ENCODE measurements at places on chromosomes 4 and X.

GRCh38 chrX:72069350-72070160 is 62.2 kb downstream of the RTL5 start:
- DNase-seq = no peak

DNA sequence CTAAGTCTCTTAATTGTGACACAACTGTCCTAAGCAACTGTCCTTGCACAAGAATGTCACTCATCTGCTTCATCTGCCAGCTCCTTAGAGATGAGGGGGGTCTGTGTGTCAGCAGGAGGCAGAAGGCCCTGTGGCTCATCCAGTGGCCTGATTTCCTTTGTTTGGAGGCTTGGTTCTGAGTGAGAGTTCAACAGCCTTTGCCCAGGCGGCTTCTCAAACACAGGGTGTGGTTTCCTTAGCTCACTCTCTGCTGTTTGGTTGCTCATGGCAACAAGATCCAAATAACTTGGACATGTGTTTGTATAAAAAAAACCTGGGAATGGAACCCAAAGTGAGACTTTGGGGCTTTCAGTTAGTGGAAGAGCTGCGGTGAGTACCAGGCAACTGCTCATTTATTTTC is 46.6 kb downstream of the MAP7D3 start:
- peak; percentile 20 for DNase-seq

GRCh38 chr4:20422398-20422797 is 170.7 kb downstream of the SLIT2 start:
- peak; percentile 44 for DNase-seq

DNA sequence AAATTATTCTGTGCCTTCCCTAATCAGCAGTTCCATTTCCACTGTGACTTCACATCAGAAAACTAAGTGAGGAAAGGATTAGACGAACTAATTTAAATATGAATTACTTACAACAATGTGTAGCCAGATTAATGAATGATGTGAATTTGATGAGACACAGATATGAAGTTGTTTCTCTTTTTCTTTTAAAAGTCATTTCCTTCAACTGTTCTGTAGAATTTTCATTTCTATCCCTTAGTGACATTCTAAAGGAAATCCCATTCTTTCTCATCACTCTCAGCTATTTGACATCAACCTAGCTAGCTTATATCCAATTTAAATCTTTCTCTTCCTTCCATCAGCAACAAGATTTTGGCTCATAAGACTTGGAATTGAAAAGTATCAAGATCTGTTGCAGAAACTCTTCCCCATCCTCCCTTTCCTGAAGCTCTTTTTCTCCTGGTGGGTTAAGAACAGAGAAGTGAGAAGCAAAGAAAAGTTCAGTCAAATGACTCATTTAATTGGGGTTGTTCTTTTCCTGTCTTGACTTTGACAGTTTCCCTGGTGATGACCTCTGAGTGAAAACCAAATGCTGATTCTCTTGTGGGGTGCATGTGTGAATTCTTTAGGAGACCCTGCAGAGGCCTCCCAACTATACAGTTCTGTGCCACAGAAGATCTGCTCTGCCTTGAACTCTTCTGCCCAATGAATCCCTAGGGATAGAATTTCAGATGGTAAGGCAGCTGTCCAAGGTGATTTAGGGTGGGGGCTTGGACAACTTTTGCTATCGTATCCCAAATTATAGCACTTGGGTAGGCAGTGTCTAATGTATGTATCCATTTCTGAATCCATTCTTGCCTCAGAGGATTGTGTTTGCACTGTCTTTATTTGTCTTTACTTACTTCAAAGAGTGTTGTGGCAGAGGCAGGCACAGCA is 232.5 kb upstream of the GPRIN3 start:
- DNase-seq = no peak

DNA sequence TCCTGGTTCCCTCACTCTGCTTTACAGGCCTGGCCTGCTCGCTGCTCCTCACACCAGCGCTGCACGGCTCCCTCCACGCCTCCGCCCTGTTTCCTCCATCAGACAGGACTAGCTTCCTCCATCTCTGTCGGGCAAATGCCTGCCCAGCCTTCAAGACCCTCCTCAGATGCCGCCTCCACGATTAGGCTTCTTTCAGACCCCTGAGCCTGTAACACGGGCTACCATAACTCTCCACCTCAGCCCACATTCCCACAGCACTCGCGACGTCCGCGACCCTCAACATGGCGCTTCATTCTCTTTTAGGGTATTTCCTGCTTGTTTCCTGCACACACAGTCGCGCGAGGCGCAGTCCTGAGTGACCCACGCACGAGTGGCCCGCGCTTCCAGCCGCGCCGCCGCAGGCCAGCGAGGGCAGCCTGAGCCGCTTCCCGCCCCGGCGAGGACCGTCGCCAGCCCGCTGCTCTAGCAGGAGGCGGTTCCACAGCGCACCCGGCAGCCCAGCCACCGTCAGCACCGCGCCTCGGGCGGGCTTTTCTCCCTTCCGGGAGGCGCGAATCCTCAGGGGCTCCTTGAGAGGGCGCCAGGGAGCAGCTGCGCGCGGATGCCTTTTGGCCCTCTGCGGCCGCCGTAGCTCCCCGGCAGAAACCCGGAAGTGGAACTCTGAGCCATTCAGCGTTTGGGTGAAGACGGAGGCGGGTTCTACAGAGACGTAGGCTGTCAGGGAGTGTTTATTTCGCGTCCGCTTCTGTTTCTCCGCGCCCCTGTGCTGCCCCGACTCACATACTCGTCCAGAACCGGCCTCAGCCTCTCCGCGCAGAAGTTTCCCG is at the start of gene FRG1:
Gene FRG1, plus strand, starts transcription at position 695 of the 827 bp plus-strand sequence. CDS start 138 bp downstream, outside the sequence.
- peak; percentile 97 for DNase-seq

DNA sequence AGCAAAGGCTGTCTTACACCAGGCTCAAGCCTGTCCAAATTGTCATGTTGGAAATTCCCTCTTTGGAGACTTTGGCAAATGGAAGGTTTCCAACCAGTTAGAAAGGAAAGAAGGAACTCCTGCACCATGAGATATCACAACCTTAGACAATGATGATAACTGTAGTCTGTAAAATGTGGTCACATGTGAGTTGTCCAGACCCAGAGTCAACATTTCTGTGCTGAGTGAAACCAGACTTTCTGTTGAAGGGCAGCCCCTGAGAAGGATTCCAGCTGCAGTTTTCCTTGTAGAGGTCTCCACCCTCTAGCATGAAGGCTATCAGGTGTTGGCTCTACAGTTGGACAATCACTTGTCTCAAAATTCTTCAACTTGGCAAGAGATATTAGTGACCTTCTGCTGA is 82.4 kb downstream of the SOX3 start:
- no peak for DNase-seq

- peak; percentile 9 for DNase-seq
These were observed 9.9 kb downstream of the ARHGAP36 start for GRCh38 chrX:131067846-131068745.

DNA sequence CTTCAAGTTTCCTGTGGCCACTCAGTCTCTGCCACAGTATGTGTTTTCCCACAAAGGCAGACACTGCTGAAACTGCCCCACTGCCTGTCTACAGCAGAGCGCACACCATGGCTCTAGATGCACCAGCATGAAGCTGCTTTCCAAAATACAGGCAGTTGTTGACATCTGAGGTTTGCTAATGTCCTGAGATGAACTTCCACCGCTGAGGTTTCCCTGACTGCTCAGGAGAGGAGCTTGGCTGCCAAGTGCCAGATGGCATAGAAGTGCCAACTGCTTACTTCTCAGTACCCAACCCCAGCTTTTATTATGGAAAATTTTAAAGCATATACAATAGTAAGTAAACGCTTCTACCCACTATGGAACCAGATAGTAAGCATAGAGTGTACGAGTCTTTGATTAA is 61.0 kb upstream of the EXOC1L start:
- no peak for DNase-seq

GRCh38 chr4:170089274-170089667 is 485 bp downstream of the AADAT start:
- DNase-seq = no peak

- no peak for DNase-seq
These were observed 2429.7 kb downstream of the PCDH7 start for GRCh38 chr4:33149658-33150524.

DNA sequence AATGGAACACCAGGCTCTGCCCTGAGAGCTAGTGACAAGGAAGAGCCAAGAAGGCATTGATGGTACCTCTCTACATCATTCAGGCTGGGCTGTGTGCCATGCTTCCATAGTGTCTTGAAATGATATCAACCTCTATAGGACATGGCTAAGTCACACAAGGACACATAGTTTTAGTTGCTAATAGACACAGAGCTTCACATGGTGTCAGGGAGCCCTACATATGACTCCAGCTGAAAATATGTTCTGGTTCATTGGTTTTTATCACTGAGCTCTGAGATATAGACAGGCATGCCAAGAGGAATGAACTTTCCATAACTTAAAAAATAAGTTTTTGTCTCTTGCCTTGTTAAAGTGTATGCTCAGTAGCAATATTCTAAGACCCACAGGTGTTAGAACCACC is 72.1 kb upstream of the PRKG2 start:
- no peak for DNase-seq

- no peak for DNase-seq
These were observed 43.3 kb upstream of the PRDM8 start for GRCh38 chr4:80153874-80154544.

DNA sequence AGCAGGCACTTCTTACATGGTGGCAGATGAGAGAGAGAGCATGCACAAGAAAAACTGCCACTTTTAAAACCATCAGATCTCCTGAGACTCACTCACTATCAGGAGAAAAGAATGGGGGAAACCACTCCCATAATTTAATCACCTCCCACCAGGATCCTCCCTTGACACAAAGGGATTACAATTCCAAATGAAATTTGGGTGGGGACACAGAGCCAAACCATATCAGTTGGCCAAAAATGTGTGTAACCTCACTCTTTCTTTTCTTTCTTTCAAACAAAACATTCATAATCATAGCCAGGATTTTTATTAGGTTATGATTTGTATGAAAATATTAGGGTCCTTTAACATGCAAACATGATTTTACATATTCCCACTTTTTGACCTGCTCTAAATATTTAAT is 222.1 kb downstream of the PCDH18 start:
- no peak for DNase-seq

DNA sequence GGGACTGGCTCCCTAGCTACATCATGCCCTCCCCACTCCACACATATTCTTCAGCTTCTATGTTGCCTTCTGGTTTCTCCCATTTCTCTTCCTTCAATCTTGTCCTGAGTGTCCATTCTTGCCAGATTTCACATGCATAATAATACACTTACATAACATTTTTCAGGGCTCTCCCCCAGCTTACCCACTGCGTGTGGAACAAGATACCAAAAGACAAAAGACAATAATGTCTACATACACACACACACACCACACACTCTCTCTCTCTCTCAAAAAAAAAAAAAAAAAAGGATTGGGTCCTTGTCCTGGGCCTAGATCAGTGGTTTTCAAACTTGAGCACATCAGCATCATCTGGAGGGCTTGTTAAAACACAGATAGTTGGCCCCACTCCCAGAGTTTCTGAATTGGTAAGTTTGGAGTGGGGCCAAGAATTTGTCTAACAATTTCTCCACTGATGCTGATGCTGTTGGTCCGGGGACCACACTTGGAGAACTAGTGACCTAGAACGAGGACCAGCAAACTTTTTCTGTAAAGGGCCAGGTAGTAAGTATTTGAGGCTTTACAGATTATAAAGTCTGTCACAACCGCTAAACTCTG is 6.5 kb upstream of the SMARCA1 start:
- no peak for DNase-seq

GRCh38 chr4:48032721-48033120 is 16.1 kb downstream of the NIPAL1 start:
- no peak for DNase-seq

DNA sequence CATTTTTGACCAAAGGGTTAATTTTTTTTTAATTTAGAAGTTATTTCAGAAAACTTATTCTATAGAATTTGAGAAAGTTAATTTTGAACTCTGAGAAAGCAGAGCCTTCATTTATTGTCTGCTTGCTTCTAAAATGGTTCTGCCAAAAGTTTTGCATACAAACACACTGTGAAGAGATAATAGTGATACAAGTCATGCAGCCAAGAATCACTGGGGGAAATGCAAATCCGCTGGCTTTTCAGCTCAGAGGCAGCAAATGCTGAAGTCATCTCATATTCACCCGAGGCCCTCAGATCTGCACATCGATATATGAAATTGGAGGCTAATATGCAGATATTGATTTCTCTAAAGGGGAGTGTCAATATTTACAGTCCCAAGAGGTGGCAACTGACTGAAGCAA is 186.2 kb downstream of the KIT start:
- DNase-seq = no peak

GRCh38 chr4:48065587-48066052 is 49.0 kb downstream of the NIPAL1 start:
- DNase-seq = peak; percentile 20

DNA sequence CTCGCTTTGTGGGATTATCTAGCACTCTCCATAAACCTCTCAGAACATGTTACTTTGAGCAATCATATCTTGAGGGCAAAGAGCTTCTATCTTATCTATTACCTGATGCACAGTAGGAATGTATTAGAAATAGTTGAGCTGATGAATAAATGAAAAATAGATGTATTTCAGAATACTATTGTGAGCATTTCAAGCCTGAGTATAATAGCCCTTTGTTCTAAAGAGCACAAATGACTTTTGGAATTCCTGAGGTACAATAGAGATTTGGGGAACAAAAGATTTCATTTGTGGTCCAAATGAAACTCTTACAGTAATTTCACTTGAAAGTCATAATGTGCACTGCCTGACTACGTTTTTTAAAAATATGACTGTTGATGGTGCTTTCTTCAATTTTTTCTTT is 159.5 kb downstream of the UGT8 start:
- no peak for DNase-seq

DNA sequence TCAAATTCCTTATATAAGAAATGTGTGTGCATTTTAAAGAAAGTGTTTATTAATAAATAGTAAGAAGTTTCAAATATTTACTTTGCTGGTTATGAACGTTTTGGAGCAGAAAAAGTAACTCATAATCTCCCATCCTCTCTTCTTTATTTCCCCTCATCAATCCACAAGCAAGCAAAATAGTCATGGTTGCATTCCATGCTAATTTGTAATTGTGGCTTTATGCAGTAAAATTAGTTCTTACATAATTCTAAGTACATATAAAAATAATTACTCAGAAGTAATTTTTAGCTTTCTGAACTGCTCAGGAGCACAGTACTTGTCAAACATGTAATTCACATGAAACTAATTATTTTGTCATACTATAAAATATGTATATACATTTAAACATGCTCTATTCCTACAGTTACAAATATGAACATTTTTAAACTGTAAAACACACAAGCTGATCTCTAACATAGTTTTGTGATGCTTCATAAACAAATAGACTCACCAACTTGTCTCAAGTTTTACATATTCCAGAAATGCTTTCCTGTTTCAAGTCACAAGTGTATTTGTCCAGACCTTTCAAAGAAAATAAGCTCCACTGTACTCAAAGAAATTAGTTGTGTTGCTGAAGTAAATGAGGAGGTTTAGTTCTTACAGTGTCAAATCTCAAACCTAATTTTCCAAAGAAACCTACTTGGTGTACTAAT is 218.9 kb downstream of the PABPC4L start:
- DNase-seq = no peak
